ENCODE measurements at places on chromosomes 7 and 10. TPM values are rescaled to one million over a fixed set of nuclear protein-coding genes. Genes with fewer than 3 reads are reported as not detected.

The SEMA3D gene
- total RNA-seq, result 0.64 TPM

The FGFBP3 gene
- 2.7 TPM for total RNA-seq

GRCh38 chr7:30459591-30460245, 18.9 kb downstream of the NOD1 start:
- no peak for DNase-seq

- no peak for DNase-seq
Measured at GRCh38 chr7:30994206-30995100, 30.7 kb downstream of the GHRHR start.

- no peak for DNase-seq
Measured at GRCh38 chr10:131646551-131647525, 254.0 kb upstream of the PPP2R2D start.

The CTTNBP2 gene
- total RNA-seq, result not detected

The TM9SF3 gene
- total RNA-seq, result 84.5 TPM

The SEPTIN14 gene
- total RNA-seq, result not detected

The NEUROD6 gene
- not detected for total RNA-seq

The SCART1 gene
- total RNA-seq, result 0.76 TPM

DNA sequence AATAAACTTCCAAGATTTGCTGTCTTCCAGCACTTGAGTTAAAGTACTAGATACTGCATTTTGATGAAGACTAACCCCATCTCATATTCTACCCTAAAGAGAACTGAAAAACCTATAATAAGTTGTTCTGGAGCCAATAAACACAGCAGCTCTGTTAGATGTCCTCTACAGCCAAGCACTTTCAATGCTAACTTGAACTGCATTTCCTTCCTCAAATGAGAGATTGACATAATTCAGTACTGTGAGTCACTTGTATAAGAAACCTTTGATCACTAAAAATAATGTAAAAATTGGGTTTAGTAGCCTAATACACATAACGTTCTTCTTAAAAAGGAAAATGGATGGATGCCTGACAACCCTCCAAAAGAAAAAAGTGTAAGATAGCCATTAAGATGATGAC, 81.3 kb downstream of the ITGB8 start:
- no peak for DNase-seq

The HMX3 gene
- total RNA-seq, result not detected

- DNase-seq, result no peak
Measured at GRCh38 chr10:64081947-64082482, 560.8 kb downstream of the REEP3 start.

- DNase-seq, result no peak
Measured at GRCh38 chr7:101985903-101986734, 168.7 kb downstream of the CUX1 start.

The SCIN gene
- total RNA-seq, result not detected

- no peak for DNase-seq
Measured at GRCh38 chr7:7848246-7848645, 120.3 kb upstream of the GLCCI1 start.

DNA sequence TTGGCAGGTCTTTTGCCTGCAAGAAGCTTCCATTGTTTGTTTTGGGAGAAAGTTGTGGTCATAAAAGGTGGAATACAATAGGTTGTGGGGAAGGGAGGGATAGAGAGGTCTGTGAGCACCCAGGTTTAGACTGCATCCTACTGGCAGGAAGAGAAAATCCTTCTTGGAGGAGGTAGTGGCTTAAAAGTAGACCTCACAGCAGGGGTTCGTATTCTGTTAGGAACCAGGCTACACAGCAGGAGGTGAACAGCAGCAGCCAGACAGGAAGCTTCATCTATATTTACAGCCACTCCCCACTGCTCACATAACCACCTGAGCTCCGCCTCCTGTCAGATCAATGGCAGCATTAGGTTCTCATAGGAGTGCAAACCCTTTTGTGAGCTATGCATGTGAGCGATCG, 245.3 kb downstream of the NSUN6 start:
- DNase-seq, result no peak

GRCh38 chr10:102395400-102396316, at the start of gene NFKB2:
Gene NFKB2 (plus strand): TSS chr10:102395705. CDS start chr10:102395960, 255 bp downstream.
- DNase-seq, result peak; percentile 98

- no peak for DNase-seq
Measured at GRCh38 chr7:107803009-107803610, at the start of gene SLC26A3. Gene SLC26A3 (minus strand): TSS chr7:107803223. CDS start chr7:107794509, 8,714 bp downstream.

DNA sequence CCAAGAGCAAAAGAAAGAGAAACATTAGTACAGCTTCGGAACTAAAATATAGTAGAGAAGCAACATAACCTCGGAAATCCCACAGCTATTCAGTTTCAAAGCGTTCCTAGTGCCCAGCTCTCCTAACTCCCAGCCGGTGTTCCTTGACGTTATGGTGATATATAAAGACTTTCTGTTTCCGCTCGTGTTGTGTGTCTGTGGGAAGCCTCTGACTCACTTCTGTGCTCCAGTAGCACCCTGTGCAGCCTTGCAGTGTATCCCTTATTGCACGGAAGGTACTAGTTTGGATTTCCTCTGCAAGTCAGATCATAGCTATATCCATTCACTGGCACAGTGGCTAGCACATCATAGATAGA, 535 bp downstream of the ASAH2B start:
- DNase-seq, result peak; percentile 71

GRCh38 chr10:35906155-35906554, 264.1 kb upstream of the FZD8 start:
- DNase-seq, result no peak

GRCh38 chr7:114026486-114027089, 107.8 kb upstream of the PPP1R3A start:
- peak; percentile 77 for DNase-seq

DNA sequence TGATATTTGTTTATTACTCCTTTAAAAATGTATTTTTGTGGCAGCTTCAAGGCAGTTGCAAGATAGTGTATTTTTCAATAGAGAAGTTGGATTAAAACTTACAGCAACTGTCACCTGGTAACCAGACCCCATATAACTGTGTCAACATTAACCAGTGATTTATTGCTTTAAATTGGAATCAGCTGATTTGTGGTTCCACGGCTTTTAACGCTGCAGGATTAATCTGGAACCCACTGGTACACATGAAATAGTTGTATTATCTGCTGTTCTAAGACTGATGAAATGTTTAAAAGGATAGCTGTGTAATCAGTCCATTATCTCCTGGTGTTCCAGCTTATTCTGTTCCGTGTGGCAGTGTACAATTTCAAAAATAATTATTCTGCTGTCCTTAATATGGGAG, 180.2 kb downstream of the CELF2 start:
- DNase-seq, result no peak

The DYNC1I1 gene
- not detected for total RNA-seq

- no peak for DNase-seq
Measured at GRCh38 chr10:34124522-34125035, 690.5 kb downstream of the PARD3 start.
